Breast epithelium (tissue), 4 donors: ENCODE measurements at places on chromosomes 6 and 20.

DNA sequence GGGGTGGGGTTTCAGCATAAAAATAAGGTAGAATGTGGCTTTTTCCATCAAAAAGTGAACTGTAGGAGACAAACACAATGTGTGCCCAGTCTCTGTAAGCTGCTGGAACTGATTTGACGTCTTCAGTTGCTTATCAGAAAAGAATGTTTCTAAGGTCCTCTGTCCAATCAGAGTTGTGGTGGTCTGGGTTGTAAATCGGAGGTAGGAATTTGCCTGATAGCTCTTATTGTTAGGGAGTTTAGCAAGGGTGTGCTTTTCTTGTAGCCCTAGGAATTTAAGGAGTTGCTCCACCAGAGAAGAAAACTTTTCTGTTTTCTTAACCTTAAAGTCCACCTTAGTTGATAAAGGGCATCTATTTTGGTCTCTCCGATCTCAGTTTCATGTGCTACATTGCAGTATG is 10.4 kb upstream of the SSTR4 start:
- no peak for DNase-seq

DNA sequence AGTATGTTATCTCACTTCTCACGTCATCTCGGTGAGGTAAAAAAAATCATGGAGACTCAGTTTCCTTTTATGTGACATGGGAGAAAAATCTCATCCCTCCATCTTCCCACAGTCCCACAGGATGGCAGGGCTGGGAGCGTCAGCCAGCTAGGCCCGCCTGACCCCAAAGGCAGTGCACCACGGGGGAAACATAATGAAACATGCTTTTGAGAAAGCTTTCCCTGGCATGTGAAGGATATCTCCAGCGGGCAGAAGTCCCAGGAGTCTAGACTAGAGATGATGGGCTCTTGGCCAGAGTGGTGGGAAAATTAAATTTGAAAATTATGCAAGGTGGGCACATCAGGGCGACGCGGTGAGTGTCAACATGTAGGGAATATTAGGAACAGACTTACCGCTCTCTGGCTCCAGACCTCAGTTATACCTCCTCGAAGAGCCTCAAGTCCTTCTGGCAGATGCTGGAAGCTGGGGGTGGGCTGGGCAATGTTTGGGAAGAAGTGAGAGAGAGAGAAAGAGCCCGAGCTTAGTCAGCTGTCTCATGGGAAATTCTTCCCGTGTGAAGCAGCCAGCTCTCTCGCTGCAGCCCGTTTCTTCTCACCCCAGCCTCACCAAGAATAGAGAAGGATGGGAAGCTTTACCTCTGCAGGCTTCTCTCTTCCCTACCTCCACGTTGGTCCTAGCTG is 52.3 kb downstream of the MOCS1 start:
- no peak for DNase-seq

DNA sequence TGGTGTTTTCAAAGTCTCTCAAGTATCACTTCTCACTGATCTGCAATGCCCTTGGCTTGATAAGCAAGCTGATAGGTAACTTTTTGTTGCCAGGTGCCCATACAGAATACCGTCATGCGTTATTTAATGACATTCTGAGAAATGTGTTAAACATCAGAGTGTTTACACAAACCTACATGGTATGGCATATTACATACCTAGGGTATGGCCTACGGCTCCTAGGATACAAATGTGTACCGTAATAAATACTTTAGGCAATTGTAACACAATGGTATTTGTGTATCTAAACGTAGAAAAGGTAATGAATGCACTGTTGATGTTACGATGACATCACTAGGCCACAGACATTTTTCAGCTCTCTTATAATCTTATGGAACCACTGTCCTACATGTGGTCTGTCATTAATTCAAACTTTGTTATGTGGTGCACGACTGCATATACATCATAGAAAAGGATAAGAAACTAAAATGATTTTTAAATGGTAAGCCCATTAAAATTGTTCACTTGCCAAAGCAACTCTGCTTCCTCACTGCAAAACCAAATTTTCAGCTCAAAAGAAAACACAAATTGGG is 35.7 kb downstream of the CSNK2A1 start:
- DNase-seq, result no peak

GRCh38 chr6:164817662-164818061 is 491.7 kb downstream of the C6orf118 start:
- DNase-seq, result no peak

GRCh38 chr6:45758787-45759471 is 256.7 kb downstream of the CLIC5 start:
- DNase-seq, result no peak

DNA sequence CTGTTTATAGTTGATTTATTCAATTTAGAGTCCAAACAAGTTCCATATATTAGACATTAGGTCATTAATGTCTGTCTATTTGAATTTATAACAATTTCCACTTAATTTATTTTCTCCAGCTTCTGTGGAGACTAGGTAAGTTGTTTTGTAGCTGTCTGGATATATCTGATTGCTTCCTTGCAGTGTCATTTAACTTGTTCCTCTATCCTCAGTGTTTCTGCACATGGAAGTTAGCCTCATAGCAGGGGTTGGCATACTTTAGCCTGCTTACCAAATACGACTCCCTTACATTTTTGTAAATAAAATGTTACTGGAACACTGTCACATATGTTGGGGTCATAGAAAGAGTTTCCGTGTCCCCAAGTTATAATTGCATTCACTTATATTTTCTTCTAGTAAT is 216.1 kb downstream of the ESR1 start:
- no peak for DNase-seq

DNA sequence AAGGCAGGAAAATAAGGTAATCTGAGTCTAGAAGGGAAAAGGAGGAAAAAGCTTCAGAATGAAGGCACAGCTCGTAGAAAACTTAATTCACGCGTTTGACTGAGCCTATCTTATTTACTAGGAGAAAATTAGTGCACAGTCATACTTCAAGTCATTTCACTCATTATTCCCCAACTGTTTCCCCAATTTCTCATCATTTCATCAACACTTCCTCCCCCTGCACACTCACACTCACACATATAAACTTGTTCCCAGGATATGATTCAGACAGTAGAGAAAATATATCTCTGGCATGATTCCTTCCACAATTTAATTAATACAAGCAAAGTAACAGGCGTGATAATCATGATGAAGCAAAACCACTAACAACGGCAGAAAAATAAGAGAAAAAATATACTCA is 94.5 kb upstream of the F13A1 start:
- DNase-seq, result no peak

DNA sequence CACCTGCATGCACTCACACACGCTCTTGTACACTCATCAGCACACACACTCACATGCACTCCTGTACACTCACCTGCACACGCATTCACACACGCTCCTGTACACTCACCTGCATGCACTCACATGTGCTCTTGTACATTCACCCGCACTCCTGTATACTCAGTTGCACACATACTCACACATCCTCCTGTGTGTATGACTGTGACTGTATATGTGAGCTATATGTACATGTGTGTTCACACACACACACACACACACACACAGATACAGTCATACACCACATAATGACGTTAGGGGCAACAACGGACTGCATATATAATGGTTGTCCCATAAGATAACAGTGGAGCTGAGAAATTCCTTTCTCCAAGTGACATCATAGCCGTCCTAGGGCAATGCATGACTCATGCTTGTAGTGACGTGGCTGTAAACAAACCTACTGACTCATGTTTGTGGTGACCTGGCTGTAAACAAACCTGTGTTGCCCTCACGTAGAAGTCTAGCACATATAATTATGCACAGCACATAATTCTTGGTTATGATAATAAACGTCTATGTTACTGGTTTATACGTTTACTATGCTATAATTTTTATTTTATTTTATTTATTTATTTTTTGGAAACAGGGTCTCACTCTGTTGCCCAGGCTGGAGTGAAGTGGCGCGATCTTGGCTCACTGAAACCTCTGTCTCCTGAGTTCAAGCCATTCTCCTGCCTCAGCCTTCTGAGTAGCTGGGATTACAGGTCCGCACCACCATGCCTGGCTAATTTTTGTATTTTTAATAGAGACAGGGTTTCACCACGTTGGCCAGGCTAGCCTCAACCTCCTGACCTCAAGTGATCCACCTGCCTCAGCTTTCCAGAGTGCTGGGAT is 22.8 kb upstream of the TAF4 start:
- DNase-seq, result no peak

GRCh38 chr20:24964506-24964840 is 15.4 kb downstream of the CST7 start:
- DNase-seq, result no peak

DNA sequence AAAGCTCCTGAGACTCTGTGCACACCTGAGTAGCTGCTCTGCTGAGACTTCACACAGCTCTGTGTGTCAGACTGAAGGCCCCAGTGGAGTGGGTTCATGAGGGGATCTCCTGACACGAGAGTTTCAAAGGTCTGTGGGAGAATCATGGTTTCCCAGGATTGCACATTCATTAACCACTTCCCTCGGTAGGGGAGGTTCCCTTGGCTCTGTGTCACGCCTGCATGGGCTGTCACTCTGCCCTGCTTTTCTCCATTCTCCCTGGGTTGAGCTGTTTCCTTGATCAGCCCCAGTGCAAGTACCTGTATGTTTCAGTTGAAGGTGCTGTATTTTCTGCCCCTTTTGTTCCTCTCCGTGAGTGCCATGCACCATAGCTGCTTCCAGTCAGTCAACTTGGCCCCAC is 236.9 kb downstream of the EPM2A start:
- no peak for DNase-seq

DNA sequence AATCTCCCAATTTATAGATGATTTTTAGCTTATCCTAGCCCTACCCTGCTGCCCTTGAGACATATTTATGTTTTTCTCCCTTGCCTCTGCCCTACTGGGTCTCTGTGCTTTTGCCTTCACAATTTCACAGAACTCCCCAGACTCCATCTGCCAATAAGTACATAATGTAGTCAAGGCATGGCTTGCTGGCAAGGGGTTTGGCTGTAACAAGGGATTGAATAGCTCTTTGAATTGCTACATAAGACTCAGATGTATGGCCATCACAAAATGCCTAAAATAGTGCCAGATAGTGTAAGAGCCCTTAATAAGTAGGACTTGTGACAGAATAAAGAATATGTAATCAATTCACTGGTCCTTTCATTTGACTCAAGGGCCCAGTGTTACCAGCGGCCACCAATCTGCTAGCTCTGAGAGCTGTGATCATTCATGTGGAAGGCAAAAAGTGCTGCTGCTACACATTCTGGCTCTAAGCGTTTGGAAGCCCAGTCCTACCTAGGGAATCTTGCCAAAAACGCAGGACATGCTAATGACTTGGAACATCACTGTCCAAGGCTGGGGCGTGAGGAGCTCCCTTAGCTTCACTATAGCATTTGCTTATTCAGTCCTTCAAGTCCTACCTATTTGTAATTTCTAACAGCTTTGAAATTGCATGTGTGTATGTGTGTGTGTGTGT is 20.5 kb downstream of the CLVS2 start:
- no peak for DNase-seq

GRCh38 chr6:33995309-33996119 is 150.4 kb downstream of the GRM4 start:
- peak; percentile 50 for DNase-seq

DNA sequence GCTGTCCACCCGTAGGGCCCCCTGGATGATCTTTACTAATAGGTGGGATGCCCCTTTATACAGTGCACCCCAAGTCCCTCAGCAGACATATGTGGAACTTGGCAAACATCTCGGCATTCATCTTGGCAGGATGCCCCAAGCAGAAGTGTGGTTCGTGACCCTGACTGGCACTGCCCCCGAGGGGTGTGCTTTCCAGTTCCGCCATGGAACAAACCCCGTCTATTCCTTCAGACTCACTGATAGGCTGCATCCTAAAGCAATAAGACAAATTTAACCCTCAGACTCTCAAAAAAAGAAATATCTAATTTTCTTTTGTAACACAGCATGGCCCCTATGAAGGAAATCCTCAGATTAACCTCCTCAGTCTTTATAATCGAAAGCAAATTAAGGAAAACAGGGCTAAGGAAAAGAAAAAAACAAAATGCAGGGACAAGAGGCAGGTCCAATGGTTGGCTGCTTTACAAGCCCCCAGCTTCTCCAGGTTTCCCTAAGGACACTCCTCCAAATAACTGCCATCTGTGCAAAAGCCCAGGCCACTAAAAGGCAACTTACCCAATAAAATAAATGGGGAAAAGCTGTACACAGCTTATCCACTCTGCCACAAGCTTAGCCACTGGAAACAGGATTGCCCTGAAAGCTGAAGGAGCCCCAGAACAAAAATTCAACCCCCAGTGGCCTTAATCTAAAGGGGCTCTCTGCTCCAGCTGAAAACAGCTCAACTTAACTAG is 30.5 kb upstream of the RIPK1 start:
- DNase-seq, result no peak

- no peak for DNase-seq
Observed at GRCh38 chr20:63003546-63003945, 3.2 kb downstream of the BHLHE23 start.

GRCh38 chr6:10518557-10519407 is 2.4 kb upstream of the GCNT2 start:
- DNase-seq, result peak; percentile 46

GRCh38 chr20:8388707-8389106 is 256.6 kb downstream of the PLCB1 start:
- DNase-seq, result no peak

DNA sequence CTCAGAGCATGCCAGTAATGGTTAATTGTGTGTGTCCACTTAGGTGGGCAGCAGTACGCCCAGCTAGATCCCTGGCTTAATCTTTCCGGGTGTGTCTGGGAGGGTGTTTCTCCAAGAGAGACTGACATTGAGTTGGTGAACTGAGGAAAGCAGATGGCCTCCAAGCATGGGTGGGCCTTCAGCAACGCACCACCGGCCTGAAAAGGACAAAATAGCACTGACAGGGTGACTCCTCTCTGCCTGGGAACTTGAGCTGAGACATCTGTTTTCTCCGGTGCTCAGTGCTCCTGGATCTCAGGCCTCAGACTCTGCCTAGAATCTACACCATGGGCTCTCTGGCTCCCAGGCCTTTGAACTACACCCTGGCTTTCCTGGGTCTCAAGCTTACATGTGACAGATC is 43.2 kb downstream of the C6orf118 start:
- DNase-seq, result no peak

GRCh38 chr20:51542571-51543421 is at the start of gene NFATC2:
TSS of gene NFATC2 (minus strand) at chr20:51542719. CDS start at chr20:51542499, 220 bp downstream.
- DNase-seq, result no peak

DNA sequence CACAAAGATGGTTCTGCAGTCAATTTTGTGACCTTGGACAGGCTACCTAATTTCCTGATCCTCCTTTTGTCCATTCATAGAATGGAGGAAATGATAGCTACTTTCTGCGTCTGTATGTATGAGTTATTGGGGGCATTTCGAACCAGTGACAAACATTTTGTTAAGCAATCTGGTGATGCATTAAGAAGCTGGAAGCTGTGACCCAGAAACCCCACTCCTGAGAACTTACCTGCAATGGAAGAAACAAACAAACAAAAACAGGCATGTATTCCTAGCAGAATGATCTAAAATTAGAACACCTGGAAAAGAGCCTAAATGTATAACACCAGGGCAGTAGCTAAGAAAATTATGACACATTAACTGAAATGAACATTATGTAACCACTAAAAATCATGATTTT is 33.4 kb upstream of the PRND start:
- DNase-seq, result no peak

GRCh38 chr20:61968036-61968810 is 97.5 kb downstream of the TAF4 start:
- no peak for DNase-seq

- DNase-seq, result no peak
Observed at GRCh38 chr20:35008411-35009342, 53.0 kb downstream of the MYH7B start.
